NK-92 treated with Interleukin-12 subunit alpha and Interleukin-12 subunit beta, amount 100 ng/mL, for 24 hours (cell line): ENCODE measurements at places on chromosomes 2 and 18.

GRCh38 chr2:55168221-55169154 is 63.6 kb downstream of the CLHC1 start:
- no peak for DNase-seq

DNA sequence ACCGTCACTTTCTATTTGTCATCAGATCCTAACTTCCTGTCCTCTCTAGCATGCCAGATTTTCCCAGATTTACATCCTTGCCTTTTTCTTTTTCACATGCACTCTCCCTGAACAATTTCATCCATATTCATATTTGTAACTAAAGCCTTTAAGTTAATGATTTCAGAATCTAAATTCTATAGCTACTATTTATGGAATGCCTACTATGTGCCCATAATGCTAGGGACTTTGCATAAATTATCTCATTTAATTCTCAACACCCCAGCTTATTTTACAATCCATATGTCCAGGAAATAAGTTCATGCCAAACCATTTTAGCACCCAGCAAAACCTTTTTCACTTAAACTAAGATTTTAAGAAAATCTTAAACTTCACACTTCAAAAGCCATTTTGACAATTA is 531.9 kb downstream of the NUP35 start:
- DNase-seq, result no peak

DNA sequence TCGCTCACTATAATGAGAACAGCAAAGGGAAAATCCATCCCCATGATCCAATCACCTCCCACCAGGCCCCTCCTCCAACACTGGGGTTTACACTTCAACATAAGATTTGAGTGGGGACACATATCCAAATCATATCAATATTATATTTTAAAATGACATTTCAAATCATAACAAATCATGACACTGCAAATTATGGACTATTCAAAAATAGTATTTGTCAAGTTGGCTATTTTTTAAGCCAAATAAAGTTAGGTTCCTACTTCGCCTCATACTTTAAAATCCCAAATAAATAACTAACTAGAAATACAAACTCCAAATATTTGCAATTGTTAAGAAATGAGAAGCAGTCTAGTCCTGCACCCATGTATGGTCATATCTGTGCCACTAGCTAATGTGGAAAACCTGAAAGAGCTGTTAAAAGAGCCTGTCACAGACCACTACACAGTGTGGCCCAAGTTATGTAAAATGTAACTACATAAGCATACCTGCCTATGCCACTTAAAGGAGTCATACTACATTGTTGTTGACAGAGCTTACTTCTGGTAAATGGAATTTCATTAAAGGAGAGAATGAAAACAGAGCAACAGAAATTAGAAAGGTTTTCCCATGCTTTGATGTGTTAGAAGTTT is 334.7 kb upstream of the GULP1 start:
- DNase-seq, result no peak

DNA sequence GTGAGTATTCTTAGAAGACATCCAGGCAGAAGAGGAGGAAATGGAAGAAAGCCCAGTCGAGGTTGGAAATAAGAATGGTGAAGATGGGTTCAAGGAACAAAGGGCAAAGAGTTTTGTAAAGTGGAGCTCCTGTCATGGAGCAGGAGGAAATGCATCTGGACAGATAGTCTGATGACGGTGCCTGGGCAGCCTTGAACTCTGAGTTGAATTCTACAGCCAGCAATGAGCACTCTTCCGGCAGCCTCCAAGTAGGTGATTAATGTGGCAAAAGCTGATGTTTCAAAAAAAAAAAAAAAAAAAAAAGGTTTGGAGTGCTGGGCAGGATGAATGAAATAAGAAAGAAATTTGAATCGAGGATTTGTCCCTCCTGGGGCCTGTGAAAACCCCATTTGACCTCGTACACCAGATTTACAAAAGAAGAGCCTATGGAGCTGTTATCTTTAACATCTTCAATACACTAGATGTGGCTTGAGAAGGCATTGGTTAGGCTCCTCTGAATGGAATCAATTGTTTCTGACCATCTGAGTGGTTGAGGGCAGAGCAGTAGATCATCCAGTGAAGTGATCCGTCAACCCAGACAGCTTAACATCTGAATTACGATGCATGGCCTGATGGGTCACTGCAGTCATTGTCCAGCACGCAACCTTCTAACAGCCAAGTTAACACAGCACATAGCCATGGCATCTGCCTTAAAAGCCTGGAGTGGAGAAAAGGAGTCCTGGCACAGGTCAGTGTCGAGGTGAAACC is 449.7 kb downstream of the TXNL1 start:
- no peak for DNase-seq

- no peak for DNase-seq
These were observed 73.2 kb downstream of the IL1R2 start for GRCh38 chr2:102064679-102065674.
